ENCODE measurements at places on chromosomes 1 and 21.
A peak's percentile ranks its signal among the peaks of the same experiment; 100 is the strongest.

- DNase-seq, result peak; percentile 28
Observed at GRCh38 chr1:22930240-22930912, 42.3 kb downstream of the LACTBL1 start.

GRCh38 chr1:54551891-54552290 lies 3.9 kb downstream of the ACOT11 start:
- DNase-seq, result no peak

GRCh38 chr1:163047951-163048659 lies 21.1 kb upstream of the RGS4 start:
- no peak for DNase-seq

DNA sequence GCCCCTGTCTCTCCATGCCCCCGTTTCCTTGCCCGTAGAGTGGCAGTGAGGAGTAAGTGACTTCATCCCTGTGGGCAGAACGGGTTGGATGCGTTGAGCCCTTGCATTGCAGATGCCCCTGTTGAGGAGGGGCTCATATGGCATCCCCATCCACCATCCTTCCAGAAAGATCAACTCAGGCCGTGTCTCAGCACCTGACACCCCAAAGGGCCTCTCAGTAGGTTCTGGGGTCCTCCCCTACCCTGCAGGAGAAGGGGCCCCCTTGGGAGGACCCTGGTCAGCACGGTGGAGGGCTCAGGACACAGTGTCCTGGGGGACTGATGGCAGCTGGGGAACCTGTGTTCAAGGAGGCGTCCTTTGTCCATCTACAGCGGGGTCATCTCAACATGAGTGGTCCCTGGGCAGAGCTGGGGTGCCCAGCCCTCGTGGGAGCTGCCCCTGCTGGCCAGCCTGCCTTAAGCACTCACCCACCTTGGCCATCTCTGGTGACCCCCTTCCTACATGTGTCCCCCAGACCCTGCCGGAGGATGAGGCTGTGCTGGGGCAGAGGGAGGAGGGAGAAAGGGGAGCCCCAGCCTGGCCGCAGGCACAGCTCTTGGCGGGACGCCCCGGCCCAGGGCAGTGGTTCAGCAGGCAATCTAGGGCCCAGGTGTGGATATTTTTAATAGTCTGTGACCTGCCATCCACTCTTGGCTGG lies 48.2 kb upstream of the ACTRT2 start:
- no peak for DNase-seq

DNA sequence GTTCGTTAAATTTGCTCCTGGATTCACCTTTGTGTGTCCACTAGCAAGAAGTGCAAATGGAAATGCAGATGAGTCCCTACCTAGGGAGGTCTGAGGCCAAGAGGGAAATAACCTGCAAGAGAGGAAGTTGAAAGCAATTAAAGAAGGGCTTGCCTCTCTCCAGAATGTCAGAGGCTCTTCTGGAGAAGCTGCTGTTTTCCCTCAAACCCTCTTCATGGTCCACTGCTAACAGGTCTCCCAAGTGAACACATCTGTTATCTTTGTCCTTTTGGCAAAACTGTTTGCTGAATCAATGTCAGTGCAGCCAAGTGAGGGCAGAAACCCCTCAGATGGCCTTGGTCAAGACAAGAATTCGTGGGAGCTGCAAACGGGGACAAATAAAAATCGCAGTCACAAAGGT lies 177.3 kb upstream of the PLXNA2 start:
- DNase-seq, result no peak

- no peak for DNase-seq
Observed at GRCh38 chr1:5814046-5814619, 178.1 kb downstream of the NPHP4 start.

DNA sequence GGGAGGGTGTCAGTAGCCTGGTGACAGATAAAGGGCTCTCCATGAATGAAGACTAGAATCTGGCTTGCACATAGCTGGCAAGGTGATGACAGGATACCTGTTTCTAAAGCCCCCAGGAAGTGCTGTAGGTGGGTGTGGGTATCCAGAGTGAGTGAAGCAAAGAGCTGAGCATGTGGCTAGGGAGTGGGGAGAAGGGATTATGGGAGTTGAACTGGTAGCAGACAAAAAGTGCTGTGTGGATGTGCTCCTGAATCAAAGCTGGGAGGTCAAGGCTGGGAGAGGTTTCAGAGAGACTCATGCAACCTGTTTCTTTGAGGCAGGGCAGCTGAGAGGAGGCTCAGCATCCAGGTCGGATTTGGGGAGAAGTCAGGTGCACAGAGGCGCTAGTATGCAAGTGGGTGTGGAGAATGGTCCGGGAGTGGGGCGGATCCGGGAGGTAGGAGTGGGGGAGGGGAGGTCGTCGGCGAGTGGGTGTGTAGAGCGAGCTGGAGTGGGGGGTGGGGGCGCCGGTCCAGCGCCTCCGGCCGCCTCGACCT lies 600 bp downstream of the ASTN1 start:
- DNase-seq, result no peak

- no peak for DNase-seq
Observed at GRCh38 chr1:184882957-184883815, 91.1 kb downstream of the NIBAN1 start.

GRCh38 chr1:104768466-104768865 lies 1018.8 kb downstream of the AMY1C start:
- DNase-seq, result no peak

DNA sequence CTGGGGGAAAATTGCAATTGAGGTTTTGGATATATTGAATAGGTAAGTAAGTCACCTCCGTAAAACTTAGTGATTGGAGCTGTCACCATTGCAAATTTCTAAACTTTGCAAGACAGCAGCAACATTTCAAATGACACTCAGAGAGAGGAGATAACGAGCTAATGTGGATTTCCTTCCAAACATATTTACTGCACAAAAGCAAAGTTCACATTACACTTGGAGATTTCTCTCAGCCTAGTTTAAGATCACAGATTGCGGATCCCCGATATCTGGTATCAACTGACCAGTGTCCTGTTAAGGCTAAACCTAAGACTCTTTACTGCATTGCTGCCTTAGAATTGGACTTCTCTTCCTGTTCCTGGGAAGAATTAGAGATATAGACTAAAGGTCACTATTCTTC lies 47.5 kb downstream of the ZNF697 start:
- no peak for DNase-seq

- no peak for DNase-seq
Observed at GRCh38 chr1:43764581-43764980, 57.2 kb downstream of the ST3GAL3 start.

DNA sequence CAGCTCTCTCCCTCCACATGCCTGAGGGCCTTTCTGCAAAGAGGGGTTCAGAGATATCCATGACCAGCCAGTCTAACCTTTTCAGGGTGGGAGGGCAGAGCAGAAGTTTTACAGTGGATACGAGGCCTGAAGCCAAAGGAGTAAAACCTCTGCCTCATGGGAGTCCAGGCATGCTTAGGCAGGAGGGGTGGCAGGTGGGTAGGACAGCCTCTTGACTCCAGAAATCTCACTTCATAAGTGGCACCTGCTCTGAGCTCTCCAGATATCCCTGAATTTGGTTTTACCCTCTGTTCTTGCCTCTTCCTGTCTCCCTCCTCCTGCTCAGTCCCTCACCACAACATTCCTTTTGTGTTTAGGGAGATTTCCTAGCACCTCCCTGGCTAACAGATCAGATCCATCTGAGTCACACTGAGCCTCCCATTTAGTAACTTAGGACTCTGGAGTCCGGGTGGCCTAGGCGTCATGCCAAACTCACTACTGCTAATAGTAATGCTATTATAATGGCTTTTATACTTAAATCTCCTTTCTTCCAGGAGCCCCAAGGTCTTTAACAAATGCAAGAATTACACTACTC lies 201.0 kb downstream of the HS2ST1 start:
- no peak for DNase-seq

GRCh38 chr1:152053375-152053774 lies 16.6 kb upstream of the S100A11 start:
- DNase-seq, result no peak

- DNase-seq, result no peak
Observed at GRCh38 chr1:67159233-67159632, 7.0 kb upstream of the IL23R start.

GRCh38 chr1:222781251-222781650 lies 33.6 kb upstream of the DISP1 start:
- no peak for DNase-seq

GRCh38 chr1:53366901-53367502 lies 39.1 kb upstream of the LRP8 start:
- no peak for DNase-seq

DNA sequence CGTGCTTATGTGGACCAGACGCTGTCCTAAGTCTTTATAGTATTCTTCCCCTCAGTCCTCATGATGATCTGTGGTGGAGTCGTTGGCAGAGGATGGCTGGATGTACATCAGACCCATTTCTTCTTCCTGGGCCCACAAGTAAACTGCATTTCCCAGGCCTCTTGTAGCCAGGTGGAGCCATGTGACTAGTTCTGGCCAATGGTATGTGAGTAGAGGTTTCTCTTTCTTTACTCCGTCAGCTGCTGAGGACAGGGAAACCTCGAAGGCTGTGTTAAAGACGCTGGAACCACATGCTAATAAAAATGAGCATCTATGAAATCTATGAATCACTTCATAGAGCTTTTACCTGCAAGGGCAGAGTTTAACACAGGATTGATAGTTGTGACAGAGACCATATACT lies 18.7 kb upstream of the ZNF362 start:
- DNase-seq, result no peak

- DNase-seq, result no peak
Observed at GRCh38 chr1:59361766-59362165, 64.9 kb downstream of the FGGY start.

- no peak for DNase-seq
Observed at GRCh38 chr1:7032992-7033391, 247.7 kb downstream of the CAMTA1 start.

DNA sequence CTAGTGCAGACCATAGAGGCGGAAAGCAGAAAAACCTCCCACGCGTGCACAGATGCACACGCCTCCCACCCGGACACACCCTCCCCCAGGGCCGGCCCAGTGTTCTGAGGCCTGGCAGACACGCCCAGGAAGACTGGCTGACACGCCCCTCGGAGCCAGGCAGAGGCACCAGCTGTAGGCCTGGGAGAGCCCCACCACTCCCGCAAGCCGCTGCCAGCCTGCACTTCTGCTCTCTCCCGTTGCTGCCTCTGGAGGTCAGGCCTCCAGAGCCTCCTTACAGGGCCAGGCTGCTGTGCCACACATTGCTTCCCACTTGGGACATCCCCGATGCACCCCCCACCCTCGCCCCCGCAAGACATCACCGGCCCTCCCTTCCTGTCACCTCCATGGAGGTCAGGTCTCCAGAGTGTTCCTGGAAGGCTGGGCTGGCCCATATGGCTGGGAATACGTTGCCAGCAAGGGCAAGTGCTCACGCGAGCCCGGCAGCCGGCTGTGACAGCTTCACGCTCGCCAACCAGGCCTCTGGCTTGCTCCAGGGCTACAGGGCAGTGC lies 40.4 kb downstream of the CASZ1 start:
- DNase-seq, result peak; percentile 79

DNA sequence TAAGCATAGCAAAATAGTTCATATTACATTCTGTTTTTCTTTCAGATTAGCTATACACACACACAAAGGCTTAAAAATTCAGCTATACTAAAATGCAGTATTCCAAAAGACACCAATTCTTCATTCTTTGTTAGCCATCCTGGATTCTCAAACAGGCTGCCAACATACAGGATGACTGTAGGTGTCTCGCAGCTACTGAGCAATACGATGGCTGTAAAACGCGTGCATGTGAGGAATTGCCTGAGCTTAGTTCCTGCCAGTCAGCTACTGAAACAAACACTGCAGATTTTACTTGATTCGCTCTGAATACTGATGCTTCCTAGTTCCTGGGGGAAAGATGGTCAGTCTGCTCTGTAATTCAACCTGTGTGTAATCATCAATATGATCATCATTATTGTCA lies 24.7 kb upstream of the HMGN1 start:
- no peak for DNase-seq

- no peak for DNase-seq
Observed at GRCh38 chr1:70008660-70009059, 196.7 kb downstream of the LRRC40 start.

- no peak for DNase-seq
Observed at GRCh38 chr1:205588636-205589035, 43.2 kb downstream of the ELK4 start.

DNA sequence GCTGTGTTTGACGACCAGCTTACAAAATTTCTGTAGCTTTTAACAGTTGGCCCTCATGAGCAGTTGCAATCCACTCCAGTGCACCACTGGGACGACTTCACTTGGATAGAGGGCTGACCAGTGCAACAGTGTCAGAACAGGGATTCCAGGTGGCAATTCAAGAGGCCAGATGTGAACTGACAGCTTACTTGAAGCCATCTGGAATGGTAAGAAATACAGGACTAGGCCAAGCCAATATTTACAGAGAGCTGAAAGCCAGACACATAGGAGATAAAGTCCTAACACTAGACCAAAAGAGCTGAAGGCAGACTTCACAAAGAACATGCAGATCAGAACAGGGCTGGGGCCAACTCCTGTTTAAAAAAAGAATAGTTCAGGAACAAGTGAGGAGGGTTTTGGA lies 93.5 kb upstream of the NFIA start:
- no peak for DNase-seq

DNA sequence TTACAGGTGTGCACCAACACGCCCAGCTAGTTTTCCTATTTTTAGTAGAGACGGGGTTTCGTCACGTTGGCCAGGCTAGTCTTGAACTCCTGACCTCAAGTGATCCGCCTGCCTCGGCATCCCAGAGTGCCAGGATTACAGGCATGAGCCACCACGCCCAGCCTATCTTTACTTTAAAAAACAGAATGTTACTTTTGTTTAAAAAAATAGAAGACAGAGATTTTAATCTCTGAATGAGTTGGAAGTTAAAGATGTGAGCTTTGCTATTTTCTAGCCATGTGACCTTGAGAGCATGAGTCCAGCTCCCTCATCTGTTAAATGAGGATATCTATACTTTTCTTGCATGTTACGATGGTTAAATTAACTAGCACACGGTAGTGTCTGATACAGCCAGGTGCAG lies 3.9 kb upstream of the PUM1 start:
- DNase-seq, result no peak

GRCh38 chr1:225882694-225883615 lies 775 bp upstream of the TMEM63A start:
- DNase-seq, result no peak

DNA sequence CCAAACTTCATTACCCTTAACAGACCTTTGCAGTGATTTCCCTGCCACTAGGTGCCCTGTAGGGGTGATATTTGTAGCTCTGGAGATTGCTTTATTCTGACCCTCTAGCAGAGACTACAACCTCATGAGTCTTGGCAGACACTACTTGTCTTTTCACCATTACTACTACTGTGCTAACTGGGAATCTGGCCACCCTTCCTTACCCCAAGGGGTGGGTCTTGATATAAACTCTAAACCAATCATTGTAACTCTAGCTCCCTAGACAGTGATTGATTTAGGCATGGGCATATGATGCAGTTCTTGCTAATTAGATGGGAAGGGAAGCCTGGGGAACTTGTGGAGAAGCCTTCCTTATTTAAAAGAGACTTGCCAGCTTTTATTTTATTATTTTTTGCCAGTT lies 3.9 kb downstream of the KPNA6 start:
- no peak for DNase-seq

- DNase-seq, result no peak
Observed at GRCh38 chr1:187129132-187129531, 300.4 kb downstream of the PLA2G4A start.

GRCh38 chr1:17933501-17933900 lies 174.1 kb upstream of the IGSF21 start:
- DNase-seq, result no peak

- no peak for DNase-seq
Observed at GRCh38 chr1:182707122-182707521, 22.7 kb upstream of the RGS8 start.

- no peak for DNase-seq
Observed at GRCh38 chr1:112866981-112867380, 89.0 kb downstream of the SLC16A1 start.

Measured in DND-41 (cell line).